Cardiac fibroblast (primary cell): ENCODE measurements at places on chromosomes 16 and 17.

GRCh38 chr17:77124192-77124889 lies 16.4 kb upstream of the SEC14L1 start:
- DNase-seq = peak; percentile 92

DNA sequence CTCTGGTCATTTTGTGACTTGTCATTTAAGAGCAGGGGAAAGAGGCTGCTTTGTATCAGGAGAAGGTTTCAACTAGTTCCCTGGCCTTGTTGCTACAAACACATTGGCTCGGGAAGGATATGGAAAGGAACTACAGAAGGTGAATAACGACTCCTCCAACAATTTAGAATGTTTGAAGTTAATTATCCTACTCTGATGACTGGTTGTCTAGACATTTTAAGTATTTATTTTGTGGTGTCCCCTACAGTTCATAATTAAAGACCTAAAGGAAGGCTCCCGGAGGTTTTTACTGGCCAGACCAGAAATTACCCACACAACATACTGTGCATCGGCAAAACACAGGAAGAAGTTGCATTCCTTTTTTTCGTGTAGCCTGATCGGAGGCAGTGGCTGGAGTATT lies 515.8 kb upstream of the SALL1 start:
- no peak for DNase-seq

GRCh38 chr16:15581127-15581815 lies 61.7 kb downstream of the MARF1 start:
- DNase-seq = no peak

DNA sequence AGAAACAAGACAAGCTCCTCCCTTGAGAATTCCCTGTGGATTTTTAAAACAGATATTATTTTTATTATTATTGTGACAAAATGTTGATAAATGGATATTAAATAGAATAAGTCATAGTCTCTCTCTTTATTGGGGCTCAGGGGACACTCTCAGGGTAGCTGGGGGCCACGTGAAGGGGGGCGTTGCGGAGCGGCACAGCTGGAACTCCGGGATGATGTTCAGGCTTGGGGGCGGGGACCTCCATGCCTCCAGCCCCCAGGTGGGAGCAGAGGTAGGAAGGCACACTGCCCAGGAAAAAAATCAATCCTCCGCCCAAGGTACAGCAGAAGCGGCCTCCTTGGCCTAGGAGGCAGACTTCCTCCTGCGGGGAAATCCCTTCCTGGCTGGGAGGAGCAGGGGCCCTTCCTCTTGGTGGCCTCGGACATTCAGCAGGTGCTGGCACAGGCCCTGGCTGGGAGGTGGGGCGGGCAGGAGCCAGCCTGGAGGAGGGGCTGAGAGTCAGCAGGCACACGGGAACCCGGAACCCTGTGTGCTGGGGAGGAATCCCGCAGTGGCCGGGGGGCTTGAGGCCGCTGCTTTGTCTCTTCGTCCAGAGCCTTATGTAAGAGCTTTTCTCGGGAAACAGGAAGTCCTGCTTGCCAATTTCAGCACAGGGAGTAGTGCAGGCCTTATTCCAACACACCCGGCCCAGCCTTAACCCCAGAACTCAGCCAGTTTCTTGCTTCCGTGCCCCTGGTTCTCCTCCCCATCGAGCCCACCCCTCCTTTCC lies 591 bp upstream of the TNFSF13 start:
- peak; percentile 95 for DNase-seq

- DNase-seq = peak; percentile 94
Measured at GRCh38 chr16:66741169-66741900, 10.1 kb downstream of the DYNC1LI2 start.

DNA sequence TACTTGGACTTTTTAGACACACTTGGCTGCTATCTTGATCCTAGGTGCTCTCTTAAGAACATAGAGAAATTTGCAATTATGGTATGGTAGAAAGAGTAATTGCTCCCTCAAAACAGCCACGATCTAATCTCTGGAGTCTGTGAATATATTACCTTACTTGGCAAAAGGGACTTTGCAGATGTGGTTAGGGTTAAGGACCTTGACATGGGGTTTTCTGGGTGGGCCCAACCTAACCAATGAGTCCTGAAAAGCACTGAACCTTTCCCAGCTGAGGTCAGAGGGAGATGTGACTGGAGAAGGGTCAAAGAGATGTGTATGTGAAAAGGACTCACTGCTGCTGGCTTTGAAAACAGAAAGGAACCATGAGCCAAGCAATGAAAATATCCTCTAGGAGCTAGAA lies 26.7 kb upstream of the MED13 start:
- DNase-seq = no peak

DNA sequence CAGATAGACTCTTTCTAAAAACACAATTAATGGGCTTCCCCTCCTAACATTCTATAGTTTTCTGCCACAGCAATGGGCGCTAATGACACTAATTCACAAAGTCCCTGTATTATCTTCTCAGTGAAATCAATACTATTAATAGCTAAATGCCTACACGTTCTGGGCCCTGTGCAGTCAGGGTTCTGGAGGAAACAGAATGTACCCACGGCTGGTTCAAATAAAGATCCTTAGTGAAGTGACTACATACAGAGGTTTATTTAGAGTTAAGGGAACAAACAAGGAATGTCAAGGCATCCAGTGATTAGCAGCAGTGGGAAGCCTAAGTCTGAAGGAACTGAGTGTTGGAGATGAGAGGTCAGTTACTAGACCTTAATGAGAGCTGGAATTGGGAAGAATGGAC lies 43.5 kb upstream of the MTMR4 start:
- DNase-seq = no peak

- peak; percentile 27 for DNase-seq
Measured at GRCh38 chr16:76943921-76944320, 247.1 kb upstream of the MON1B start.

GRCh38 chr16:27824786-27825185 lies 238.7 kb downstream of the GSG1L start:
- DNase-seq = no peak

DNA sequence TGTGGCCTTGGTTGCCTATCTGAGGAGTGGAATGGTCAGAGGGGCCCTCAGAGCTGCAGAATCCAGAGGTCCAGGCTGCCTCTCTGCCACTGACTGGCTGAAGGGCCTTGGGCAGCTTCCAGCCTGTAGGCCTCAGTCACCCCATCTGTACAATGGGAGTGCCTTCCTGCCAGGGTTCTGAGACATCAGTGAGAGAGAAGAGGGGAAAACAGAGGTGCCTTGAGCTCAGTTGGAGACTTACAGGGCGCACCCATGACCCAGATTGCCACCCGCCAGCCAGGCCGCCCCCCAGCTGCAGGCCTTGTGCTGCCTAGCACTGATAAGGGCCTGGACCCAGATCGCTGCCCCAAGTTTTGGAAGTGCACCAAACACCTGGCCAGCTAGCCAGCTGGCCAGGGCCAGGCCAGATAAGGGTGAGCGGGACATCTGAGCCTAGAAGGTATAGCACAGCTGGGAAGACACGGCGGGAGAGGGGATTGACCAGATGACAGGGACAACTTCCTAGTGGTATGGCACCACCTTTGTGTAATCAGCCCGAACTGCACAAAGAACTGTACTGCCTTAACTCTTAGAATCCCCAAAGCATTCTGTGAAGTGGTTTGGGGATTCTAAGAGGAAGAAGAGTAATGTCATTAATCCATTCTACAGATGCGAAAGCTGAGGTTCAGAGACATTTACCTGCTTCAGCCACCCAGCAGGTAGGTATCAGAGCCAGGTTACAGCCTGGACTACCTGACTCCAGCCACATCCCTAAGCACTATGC lies 1.4 kb downstream of the SLC4A1 start:
- DNase-seq = no peak

- no peak for DNase-seq
Measured at GRCh38 chr16:84596801-84597527, 20.9 kb downstream of the COTL1 start.

- DNase-seq = no peak
Measured at GRCh38 chr17:14605267-14605599, 304.4 kb downstream of the HS3ST3B1 start.

- DNase-seq = peak; percentile 67
Measured at GRCh38 chr17:35448214-35448898, at the start of gene SLFN13. Gene SLFN13, minus strand, starts transcription at chr17:35448766. Its CDS starts 3,086 bp downstream, at chr17:35445680.

DNA sequence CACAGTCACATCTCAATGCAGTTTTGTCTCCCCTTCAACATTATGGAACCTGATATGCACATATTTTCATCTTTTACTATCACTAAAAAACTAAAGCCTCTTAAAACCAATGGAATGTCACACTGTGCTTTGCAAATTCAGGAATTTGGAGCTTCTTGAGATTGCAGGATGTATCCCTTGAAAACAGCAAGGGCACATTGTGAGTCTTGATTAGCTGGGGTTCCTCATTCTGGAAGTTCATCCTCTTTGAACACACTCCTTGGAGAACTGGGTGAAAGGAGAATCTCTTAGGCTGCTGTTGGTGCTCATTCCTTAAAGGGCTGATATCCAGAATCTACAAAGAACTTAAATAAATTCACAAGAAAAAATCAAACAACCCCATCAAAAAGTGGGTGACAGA lies 21.1 kb upstream of the MYOCD start:
- DNase-seq = no peak

GRCh38 chr17:61624951-61625350 lies 33.9 kb upstream of the NACA2 start:
- DNase-seq = no peak
